ENCODE measurements at places on chromosomes 7 and 10. TPM values are rescaled to one million over a fixed set of nuclear protein-coding genes. Genes with fewer than 3 reads are reported as not detected.

DNA sequence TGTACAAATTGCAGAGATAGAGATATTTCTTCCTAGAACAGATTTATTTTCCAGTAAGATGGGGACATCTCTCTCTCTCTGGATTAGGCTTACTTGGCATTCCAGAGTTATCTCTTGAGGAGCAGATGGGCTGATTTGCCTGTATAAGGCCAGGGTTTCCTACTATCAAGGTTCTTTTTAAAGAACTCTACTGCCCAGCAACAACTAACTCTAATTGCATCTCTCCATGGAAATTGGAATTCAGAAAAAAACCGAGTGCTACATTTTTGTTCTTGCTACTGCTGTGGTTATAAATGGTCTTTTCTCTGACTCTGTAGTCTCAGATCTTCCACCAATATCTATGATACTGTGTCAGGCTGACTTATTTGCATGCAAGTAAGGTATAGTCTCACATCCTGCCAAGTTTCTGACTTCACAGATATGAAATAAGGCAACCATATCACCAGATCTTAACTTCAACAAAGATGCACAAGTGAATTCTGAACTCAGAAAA is 161.1 kb downstream of the CRPPA start:
- ATAC-seq: no peak

- no peak for ATAC-seq
Measured at GRCh38 chr7:129926618-129927017, 26.1 kb downstream of the UBE2H start.

DNA sequence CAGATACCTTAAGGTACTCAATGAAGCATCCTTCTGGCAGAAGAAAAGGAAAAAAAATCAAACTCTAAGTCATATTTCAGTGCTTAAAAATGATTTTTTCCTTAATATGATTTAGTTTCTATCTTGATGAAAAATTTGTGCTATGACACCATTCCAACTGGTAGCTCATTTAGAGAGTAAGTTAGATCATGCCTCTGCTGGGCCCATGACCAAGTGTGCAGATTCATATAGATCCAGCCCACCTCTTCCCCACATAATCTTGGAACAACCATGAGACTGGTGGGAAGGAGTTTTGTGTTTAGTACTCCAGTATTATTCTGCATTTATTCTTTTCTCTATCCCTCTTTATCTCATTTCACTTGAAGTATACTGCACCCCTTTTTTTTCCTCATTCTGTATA is 908.3 kb downstream of the KCNMA1 start:
- ATAC-seq: no peak

- ATAC-seq: no peak
Measured at GRCh38 chr10:7717767-7718166, 14.7 kb downstream of the ITIH2 start.

DNA sequence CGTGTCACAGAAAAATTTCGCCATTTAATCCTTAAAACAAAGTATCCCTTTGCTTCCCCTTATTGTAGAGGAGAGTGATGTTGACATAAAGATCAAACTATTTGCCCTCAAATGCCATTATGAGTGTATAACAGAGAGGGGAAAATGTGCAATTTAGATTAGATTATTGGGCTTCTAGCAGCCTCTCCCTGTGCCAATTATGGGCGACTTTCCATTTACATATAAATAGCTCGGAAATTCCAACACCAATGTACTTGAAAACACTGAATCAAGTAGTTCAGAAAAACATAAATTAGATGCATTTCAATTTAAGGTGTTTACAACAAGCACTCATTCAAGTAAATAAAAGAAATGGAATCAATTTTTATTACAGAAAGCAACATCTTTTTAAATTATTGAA is 64.6 kb upstream of the LRRN3 start:
- ATAC-seq: no peak

DNA sequence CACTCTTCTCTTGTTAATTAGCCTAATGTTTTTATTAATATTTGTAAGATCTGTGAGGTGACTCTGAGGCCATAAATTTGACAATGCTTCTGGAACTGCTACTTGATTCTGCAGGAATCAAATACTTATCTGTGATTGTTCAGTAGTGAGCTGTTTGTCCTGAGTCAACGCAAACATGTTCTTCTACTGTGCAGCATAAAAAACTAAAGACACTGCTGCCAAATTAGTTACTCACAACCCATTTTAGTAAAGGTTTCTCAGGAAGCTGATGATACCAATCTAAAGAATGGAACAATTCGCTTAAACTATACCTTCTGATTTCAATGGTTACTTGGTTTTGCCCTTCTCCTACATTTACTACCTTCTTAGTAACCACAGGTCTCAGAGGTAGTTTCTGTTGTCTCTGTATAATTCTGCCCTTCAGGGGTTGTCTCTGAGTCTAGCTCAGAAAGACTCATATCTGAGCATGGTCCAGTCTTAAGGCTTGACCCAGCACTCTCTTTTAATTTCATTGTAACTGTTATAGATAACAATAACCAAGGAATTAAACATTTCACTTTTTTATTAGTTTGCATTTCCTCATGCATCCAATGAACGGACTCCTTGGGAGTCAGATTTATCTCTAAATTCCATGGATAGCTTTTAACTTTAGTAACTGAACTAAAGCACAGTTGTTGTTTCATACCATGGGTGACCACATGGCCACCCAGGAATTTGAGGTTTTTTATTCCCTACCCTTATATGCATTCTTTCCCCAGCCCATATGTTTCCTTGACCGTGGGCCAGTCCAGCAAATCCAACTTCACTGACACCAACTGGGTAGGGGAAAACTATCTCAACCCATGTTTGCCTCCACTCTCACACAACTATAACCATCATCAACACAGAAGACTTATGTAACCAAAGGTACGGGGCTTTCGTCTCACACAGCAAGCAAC is 309.5 kb upstream of the TEX47 start:
- no peak for ATAC-seq

GRCh38 chr10:591646-592045 is 97.8 kb downstream of the DIP2C start:
- no peak for ATAC-seq

DNA sequence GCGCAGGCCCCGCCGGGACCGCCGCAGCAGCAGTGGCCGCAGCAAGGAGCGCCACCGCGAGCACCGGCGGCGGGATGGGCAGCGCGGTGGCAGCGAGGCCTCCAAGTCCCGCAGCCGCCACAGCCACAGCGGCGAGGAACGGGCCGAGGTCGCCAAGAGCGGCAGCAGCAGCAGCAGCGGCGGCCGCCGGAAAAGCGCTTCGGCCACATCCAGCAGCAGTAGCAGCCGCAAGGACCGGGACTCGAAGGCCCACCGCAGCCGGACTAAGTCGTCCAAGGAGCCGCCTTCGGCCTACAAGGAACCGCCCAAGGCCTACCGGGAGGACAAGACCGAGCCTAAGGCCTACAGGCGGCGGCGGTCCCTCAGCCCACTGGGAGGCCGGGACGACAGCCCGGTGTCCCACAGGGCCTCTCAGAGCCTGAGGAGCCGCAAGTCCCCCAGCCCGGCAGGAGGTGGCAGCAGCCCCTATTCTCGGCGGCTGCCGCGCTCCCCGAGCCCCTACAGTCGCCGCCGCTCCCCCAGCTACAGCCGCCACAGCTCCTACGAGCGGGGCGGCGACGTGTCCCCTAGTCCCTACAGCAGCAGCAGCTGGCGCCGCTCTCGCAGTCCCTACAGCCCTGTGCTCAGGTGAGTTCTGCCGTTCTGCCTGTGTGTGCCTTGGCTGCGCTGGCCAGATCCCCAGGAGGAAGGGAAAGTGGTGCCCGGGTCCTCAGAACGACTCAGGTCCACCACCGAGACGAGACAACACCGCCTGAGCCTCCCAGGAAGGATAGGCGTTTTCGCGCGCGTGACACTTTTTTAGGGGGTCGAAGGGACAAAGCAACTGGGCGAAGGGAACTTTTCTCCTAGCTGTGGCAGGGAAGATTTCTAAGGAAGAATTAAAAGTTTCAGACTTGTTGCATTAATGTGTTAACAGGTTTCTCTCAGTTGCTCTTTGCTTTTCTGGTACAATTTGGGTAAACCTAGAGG is 1.5 kb downstream of the CDK13 start:
- ATAC-seq: peak; percentile 1

The ELFN1 gene
- total RNA-seq: 0.68 TPM

The SAP25 gene
- 0.32 TPM for total RNA-seq

The SLC25A28 gene
- total RNA-seq: 35.8 TPM

The CPVL gene
- total RNA-seq: 5.0 TPM

The ENTPD1 gene
- total RNA-seq: 9.2 TPM
